ENCODE measurements at places on chromosomes 7 and 10. TPM values are rescaled to one million over a fixed set of nuclear protein-coding genes. Genes with fewer than 3 reads are reported as not detected.

GRCh38 chr7:148999192-148999591 is 29.1 kb downstream of the PDIA4 start:
- H3K27ac ChIP-seq: no peak overlapping the region
- no peak for DNase-seq
- H3K27me3 ChIP-seq: no peaks in the 10 kb centered on the region
- peaks cover 19% of the 10 kb centered on the region for H3K36me3 ChIP-seq
- H3K4me1 ChIP-seq: no peaks in the 10 kb centered on the region

GRCh38 chr7:157003756-157004520 is 6.5 kb downstream of the MNX1 start:
- H3K4me3 ChIP-seq: no peak overlapping the region
- H3K36me3 ChIP-seq: no peaks in the 10 kb centered on the region
- DNase-seq: no peak
- peaks cover 93% of the 10 kb centered on the region for H3K27me3 ChIP-seq
- H3K4me1 ChIP-seq: no peaks in the 10 kb centered on the region

GRCh38 chr7:142782922-142783900 is 12.4 kb downstream of the PRSS2 start:
- no peak overlapping the region for H3K27ac ChIP-seq
- H3K4me1 ChIP-seq: peaks cover 4% of the 10 kb centered on the region
- H3K27me3 ChIP-seq: no peaks in the 10 kb centered on the region
- H3K4me3 ChIP-seq: no peak overlapping the region
- no peaks in the 10 kb centered on the region for H3K36me3 ChIP-seq

DNA sequence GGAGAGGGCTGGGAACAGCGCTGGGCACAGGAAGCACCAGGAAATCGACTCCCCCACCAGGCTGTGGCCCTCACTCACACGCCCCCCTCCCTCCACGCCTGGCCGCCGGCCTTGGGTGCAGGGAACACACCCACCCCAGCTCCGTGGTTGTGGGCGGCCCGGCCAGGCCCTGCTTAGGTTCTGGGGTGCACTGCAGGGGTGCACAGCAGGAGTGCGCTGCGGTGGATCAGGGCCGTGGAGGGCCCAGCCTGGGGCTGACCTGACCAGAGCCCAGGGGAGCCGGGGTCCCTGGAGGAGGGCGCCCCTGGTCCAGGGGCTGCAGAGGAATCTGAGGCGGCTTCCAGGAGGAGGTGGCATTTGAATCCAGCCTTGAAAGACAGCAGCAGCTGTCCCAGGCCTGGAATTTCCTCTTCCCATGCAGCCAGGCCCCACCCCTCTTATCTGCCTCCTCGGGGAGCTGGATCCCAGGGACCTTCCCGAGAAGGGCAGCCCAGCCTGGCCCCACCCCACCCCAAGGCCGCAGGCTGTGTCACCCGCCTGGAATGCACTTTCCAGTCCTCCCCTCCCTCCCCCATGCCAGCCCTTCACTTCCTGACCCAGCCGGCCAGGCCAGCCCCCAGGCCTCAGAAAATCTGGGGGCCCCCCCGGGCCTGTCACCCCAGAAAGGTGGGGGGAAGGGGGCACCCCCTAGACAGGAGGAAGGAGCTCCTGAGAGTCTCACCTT is 18.4 kb upstream of the PDGFA start:
- H3K27ac ChIP-seq: no peak overlapping the region
- H3K4me1 ChIP-seq: no peaks in the 10 kb centered on the region
- no peaks in the 10 kb centered on the region for H3K27me3 ChIP-seq
- no peak overlapping the region for H3K4me3 ChIP-seq

GRCh38 chr10:4129866-4130477 is 345.0 kb upstream of the KLF6 start:
- no peak overlapping the region for H3K4me3 ChIP-seq
- H3K27me3 ChIP-seq: no peaks in the 10 kb centered on the region
- no peak overlapping the region for H3K27ac ChIP-seq
- DNase-seq: no peak
- H3K4me1 ChIP-seq: peaks cover 58% of the 10 kb centered on the region

DNA sequence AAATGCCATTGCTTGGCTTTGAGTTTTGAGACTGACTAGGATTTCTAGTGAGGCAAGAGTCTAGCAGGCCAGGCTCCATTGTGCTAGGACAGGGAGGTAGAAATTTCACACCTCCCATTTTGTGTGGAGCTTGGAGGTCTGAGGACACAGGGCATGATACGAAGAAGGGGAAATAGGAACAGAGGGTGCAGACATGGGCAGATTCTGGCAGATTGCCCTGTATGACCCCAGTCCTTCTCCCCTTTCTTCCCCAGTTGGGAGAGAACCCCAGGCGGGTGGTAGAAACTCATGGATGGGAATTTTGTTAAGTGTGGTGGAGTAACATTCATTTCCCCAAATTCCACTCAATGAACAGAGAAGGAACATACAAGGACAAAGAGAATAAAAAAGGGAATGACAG is 54.4 kb downstream of the RAMP3 start:
- H3K27me3 ChIP-seq: peaks cover 18% of the 10 kb centered on the region
- H3K27ac ChIP-seq: no peak overlapping the region
- H3K4me1 ChIP-seq: no peaks in the 10 kb centered on the region
- DNase-seq: no peak

DNA sequence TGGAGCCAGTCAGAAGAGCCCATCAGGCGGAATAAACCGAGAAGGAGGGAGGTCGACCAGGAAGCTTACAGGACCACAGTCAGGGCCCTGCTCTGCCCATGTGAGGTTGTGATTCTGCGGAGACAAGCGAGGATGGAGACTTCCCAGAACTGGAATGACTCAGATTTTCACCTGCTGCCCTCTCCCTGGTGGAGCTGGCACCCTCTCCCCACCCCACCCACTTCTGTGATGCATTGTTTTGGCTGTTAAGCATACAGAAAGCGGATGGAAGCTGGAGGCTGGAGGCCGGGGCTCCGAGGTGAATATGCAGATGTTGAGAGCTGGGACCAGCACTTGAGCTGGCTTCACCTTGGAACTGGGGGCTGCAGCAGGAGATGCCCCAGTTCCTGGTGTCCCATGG is 57.4 kb downstream of the NPTX2 start:
- no peaks in the 10 kb centered on the region for H3K4me1 ChIP-seq
- no peak for DNase-seq
- no peaks in the 10 kb centered on the region for H3K27me3 ChIP-seq

Gene PAXIP1
- polyA plus RNA-seq: 0.44 TPM

Gene SKIDA1
- polyA plus RNA-seq: 0.05 TPM

Gene IFIT1B
- polyA plus RNA-seq: not detected

Gene PSMA2
- polyA plus RNA-seq: 294 TPM

Gene FOXP2
- not detected for polyA plus RNA-seq

Gene OR13A1
- not detected for polyA plus RNA-seq

Gene SGCE
- not detected for polyA plus RNA-seq
